ENCODE measurements at places on chromosomes 7 and 10.

DNA sequence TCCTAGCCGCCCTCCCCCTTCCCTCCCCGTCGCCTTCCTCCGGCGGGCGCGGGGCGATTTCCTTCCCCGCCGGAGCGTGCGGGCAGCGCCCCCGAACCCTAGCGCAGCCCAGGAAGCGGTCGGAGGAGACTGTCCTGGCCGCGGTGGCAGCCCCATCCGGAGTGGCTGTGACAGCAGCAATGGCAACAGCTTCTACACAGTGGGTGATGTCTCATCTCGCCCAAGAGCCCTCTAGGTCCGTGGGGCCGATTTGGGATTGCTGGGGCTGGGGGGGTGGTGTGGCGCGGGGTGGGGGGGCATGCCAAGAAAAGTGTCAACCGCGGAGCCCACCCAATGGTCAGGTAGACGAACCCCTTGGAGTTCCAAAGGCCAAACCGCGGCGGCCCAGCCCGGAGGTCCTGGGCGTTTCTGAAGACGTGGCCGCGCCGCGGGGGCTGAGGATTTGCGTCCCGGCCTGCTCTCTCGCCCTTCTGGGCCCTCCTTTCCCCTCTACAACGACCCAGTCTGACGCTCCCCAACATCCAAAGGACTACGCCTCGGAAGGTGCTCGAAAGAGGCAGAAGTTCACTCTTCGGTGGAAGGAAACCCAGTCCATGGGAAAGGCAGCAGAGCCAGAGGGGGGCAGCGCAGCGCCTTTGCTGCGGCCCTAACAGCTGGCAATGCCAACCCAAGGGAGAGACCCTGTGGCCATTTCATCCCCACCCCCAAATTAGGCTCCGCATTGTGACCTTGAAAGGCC lies 603 bp upstream of the TWIST1 start:
- H3K4me1 ChIP-seq, result no peaks in the 10 kb centered on the region
- no peak overlapping the region for H3K27ac ChIP-seq
- no peak overlapping the region for H3K4me3 ChIP-seq
- DNase-seq, result no peak
- H3K36me3 ChIP-seq, result no peaks in the 10 kb centered on the region
- H3K27me3 ChIP-seq, result peaks cover 1% of the 10 kb centered on the region

DNA sequence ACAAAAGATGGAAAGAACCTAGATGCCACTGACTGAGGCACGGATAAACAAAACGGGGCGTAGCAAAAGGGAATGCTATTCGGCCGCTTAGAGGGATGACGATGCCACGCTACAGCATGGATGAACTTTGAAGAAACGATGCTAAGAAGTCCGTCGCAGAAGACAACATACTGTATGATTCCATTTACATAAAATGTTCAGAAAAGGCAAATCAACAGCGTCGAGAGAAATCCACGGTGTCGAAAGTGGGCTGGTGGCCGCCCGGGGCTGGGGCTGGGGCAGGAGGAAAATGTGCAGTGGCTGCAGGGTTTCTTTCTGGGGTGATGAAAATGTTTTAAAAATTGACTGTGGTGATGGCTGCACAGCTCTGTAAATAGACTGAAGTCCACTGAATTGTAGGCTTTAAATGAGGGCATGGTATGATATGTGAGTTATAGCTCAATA lies 24.1 kb downstream of the GNA12 start:
- no peaks in the 10 kb centered on the region for H3K27me3 ChIP-seq
- no peak overlapping the region for H3K4me3 ChIP-seq
- no peaks in the 10 kb centered on the region for H3K36me3 ChIP-seq
- DNase-seq, result no peak

- H3K27me3 ChIP-seq, result no peaks in the 10 kb centered on the region
- H3K4me1 ChIP-seq, result no peaks in the 10 kb centered on the region
- H3K36me3 ChIP-seq, result no peaks in the 10 kb centered on the region
These were observed 33.5 kb upstream of the SFRP5 start for GRCh38 chr10:97805096-97805884.

DNA sequence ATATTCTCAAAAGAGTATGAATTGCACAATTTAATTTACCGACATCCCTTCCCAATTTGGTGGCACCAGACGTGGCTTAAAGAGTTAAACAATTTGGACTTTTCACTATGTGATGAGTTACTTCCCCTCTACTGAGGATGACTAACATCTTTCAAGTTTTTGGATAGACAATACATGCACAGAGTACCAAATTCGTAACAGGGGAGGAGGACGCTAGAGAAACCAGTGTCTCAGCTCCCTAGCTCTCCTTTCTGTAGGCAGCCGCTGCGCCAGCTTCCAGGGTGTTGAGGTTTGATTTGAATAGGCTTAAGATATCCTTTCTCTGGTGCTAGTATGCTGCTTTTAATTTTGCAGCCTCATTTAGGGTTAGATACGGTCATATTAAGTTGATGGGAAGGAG lies 69.2 kb downstream of the GNA12 start:
- no peaks in the 10 kb centered on the region for H3K36me3 ChIP-seq
- no peak overlapping the region for H3K27ac ChIP-seq
- no peaks in the 10 kb centered on the region for H3K27me3 ChIP-seq
- H3K4me3 ChIP-seq, result no peak overlapping the region

- H3K36me3 ChIP-seq, result no peaks in the 10 kb centered on the region
- DNase-seq, result no peak
- peak overlapping the region; percentile 11 for H3K4me3 ChIP-seq
- H3K27ac ChIP-seq, result no peak overlapping the region
- peaks cover 39% of the 10 kb centered on the region for H3K27me3 ChIP-seq
These were observed 10.4 kb upstream of the SP8 start for GRCh38 chr7:20797042-20797461.

- H3K4me1 ChIP-seq, result no peaks in the 10 kb centered on the region
- no peak overlapping the region for H3K4me3 ChIP-seq
- DNase-seq, result no peak
- H3K27me3 ChIP-seq, result no peaks in the 10 kb centered on the region
- H3K36me3 ChIP-seq, result no peaks in the 10 kb centered on the region
These were observed 71.8 kb upstream of the ADGRA1 start for GRCh38 chr10:133015816-133016462.

DNA sequence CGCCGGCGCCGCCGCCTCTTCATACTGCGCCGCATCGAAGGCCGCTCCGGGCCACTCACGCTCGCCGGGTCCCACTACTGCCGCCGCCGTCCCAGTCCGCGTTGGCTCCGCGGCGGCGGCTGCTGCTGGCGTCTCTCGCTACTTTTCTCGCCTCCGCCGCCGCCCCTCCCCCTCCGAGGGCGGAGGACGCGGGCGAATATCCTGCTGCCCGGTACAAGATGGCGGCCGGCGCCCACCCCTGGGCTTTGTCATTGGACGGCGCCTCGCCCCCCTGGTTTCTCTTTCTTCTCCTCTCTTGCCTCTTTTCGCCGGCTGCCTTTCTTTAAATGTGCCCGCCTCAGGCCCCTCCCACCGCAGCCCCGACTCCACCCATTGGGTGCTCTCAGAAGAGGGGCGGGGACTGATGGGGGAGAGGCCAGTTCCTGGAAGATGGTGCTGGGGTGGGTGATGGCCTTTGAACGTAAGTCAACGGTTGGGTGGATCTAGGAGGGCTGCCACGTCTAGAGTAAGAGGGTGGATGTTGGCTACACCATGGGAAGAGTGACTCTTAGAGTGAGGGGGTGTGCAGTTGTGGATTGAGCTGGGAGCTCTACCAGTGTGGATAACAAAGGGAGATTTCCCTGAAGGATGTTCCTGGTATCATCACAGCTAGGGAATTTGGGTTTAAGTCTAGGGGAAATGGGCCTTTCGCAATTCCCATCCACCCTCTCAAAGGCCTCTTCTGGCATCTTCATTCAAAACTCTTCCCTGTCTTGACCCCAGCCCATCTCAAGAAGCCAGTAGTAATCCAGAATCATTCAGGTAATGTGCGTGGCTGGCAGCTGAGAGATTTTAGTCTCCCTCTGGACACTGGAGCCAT lies at the start of gene CCDC71L:
Gene CCDC71L (minus strand): TSS at position 297 of the 859 bp plus-strand sequence. CDS start 262 bp downstream, at position 35.
- H3K36me3 ChIP-seq, result no peaks in the 10 kb centered on the region
- DNase-seq, result peak; percentile 88
- H3K4me1 ChIP-seq, result peaks cover 13% of the 10 kb centered on the region

- DNase-seq, result no peak
- no peak overlapping the region for H3K27ac ChIP-seq
- no peaks in the 10 kb centered on the region for H3K27me3 ChIP-seq
- H3K4me3 ChIP-seq, result no peak overlapping the region
These were observed 26.2 kb downstream of the MINDY4 start for GRCh38 chr7:30797176-30798040.

Measured in naive thymus-derived CD4-positive, alpha-beta T cell (primary cell).